HuH-7.5 (cell line): ENCODE measurements at places on chromosomes 6 and 20.

- DNase-seq = no peak
Observed at GRCh38 chr6:113500221-113500620, 356.9 kb upstream of the MARCKS start.

GRCh38 chr20:58701431-58702160 lies 9.0 kb downstream of the NPEPL1 start:
- DNase-seq = no peak

DNA sequence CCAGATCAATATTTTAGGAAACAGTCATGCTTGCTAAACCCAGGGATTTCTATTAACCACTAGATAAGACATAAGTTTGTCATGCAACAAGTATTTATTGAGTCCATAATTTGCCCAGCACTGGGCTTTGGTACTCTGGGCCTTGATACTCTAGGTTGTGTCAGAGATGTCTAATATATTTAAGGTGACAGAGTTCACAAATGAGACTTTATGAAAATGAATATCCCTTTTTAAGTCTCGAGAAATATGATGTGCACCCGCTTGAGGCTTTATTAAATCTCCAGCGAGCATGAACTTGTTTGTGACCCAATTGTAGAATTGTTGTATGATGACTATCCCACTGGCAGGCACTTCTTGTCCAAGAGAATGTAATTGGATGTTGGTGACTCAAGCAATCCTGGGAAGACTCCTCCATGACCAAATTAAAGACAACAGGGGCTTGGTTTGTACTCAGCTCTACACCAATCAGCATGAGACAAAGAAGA lies 109.2 kb downstream of the ESR1 start:
- DNase-seq = no peak

DNA sequence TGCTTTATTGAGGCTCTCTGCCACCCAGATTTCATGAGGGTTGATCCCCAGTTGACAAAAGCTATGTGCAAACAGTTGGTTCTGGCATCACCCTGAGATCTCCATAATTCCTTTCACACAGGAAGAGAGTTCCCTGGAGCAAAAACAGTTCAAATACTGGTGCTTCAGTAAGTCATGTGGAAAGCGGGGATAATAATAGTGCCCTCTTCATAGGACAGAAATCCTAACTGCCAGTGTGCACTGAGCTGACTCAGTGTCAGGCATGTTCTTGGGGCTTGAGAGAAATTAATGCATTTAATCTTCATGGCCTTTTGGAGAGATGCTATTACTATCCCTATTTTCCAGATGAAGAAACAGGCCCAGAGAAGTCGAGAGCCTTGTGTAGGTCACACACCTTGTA lies 7.9 kb upstream of the SLC52A3 start:
- DNase-seq = no peak

DNA sequence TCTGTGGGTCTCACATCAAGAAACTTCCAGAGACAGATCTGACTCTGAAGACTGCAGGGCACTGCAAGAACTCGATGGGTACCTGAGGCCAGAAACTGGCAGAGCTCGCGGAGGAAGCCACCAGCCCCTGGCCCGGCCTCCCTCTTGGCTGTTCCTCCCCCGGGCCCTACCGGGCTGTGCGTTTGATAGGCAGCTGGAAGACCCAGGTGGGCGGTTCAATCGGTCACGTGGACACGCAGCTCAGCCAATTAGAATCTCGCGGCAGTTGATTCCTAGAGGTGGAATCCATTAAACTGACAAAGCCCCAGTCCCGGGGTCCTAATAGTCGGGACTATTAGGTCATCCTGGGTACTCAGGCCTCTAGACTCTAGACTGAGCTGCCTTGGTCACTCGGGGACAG lies 154.2 kb upstream of the PROKR2 start:
- peak; percentile 79 for DNase-seq
